ENCODE measurements at places on chromosomes 13 and 19.
A peak's percentile ranks its signal among the peaks of the same experiment; 100 is the strongest.

DNA sequence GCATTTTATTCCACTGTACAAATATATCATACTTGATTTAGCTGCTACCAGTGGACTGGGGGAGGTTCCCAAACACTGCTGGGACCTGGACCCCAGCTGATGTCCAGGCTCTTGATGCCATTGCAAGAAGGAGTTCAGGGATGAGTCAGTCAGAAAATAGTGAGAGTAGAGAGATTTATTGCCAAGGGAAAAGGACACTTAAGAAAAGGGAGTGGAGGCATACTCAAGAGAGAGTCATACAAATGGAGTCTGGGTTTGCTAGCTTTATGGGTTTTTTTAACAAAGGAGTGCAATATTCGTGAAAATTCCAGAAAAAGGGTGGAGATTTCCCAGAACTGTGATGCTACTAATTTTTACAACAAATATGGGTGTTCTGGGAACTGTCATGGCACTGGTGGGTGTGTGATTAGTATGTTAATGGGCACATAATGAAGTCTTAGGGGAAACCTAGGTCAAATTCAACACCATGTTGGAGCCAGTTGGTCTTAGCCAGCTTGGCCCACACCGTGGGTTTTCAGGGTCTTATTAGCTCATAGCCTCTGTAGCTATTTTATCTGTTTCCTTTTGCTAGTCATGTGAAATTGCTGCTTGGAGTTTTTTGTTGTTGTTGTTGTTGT is 36.2 kb downstream of the GPC6 start:
- no peak for DNase-seq

GRCh38 chr19:13095393-13095784 is 7.3 kb downstream of the LYL1 start:
- DNase-seq = no peak

- no peak for DNase-seq
These were observed 6.4 kb upstream of the ZNF841 start for GRCh38 chr19:52101866-52102562.

- no peak for DNase-seq
These were observed 27.7 kb upstream of the POU4F1 start for GRCh38 chr13:78631077-78631476.

- no peak for DNase-seq
These were observed 298.8 kb downstream of the SHISA2 start for GRCh38 chr13:25752957-25753551.

GRCh38 chr19:56980906-56981305 is 138.9 kb upstream of the USP29 start:
- no peak for DNase-seq

DNA sequence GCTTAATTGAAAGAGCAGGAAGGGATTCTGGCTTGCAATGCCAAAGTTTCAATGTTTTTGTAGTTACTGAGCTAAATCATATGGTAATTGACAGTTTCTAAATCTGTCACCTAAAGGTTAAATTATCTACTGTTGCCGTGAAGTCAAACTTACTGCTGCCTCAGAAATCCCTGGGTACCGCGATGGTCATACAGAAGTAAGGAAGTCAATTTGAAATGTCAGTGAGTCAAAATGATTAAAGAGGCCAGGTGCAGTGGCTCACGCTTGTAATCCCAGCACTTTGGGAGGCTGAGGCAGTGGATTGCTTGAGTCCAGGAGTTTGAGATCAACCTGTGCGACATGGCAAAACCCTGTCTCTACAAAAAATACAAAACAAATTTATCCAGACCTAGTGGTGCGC is 48.8 kb upstream of the TPM4 start:
- DNase-seq = peak; percentile 19

DNA sequence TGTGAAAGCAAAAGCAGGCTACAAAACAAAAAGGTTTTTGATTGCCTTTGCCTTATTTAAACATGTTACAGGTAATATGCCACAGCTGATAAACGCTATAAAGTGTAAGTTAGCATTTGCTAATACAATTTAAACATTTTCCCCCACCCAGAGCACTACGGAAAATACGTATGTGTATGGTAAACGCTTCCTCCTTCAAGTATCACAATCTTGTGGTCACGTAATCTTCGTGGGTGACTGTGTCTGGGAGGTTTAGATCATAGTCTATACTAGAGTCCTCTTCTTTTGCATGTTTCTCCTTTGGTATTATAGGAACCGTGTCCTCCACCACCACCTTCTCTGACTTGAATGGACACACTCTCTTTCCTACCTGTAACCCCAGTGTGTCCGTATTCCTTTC is 38.1 kb upstream of the POSTN start:
- DNase-seq = no peak

DNA sequence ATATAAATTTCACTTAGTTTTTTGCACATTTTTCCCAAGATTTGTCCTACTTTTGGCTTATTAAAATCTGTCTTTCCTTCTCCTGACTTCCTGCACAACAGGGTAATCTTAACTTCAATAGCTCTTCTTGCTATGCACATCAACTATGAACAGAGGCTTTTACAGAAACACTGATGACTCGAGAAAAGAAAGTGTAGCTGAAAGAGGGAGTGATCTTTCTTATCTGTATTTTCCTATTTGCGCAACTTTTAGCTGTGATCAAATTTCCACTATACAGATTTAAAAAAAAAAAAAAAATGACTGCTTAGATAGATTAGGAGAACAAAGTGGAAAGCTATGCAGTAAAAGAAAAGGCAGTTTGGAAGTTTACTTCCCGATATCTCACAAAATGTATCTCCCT is 406.9 kb downstream of the LIG4 start:
- DNase-seq = no peak

DNA sequence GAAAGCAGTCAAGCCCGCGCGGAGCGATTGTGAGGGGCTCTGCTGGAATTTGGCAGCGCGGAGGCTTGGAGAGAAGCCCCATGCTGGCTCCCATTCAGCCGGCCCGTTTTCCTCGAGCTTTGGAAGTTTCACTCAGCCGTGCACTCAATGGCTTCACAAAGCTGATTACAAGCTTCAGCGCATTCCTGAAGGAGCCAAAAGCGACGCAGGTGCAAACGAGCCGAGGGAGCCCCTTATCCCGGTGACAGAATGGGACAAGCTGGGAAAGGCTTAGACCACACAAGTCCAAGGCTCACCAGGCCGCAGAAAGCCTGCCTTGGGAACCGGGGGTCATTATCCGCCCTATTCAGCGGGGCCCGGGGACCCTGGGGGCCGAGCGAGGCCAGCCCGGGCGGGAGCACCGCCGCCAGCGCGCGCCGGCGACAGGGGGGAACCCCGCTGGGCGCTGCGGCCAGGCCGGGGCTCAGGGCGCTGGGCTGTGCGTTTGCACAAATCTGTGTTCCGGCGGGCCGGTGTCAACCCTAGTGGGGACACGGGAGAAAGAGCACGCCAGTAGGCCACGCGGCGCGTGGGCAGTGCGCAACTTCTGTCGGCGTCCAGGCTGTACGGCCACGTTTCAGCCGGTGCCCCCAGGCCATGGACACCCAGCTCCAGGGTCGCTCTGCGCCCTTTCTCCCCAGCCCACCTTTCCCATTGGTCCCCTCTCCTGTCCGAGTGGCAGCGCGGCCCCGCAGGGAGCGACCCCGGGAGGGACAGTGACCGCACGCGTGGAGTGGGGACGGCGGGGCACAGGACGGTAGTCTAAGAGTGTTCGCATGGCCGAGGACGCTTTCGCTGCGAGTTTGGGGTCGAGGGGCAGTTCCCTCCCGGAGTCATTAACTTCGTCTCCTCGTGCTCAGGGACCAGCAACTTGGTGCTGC is 37.3 kb downstream of the SOX1 start:
- no peak for DNase-seq

- DNase-seq = no peak
These were observed 379.6 kb downstream of the SLITRK6 start for GRCh38 chr13:85419611-85420010.

DNA sequence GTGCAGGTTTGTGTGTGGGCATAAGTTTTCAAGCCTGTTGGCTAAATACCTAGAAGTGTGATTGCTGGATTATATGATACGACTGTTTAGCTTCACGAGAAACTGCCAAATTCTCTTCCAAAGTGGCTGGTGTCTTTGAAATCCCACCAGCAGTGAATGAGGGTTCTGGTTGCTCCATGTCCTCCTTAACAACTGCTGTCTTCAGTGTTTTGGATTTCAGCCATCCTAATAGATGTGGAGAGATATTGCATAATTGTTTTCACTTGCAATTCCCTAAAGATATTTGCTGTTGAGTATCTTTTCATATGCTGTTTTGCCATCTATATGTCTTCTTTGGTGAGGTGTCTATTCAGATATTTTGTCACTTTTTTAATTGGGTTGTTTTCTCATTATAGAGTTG is 390.5 kb downstream of the ZNF536 start:
- no peak for DNase-seq

GRCh38 chr19:6041071-6041470 is 63.1 kb upstream of the RANBP3 start:
- no peak for DNase-seq

GRCh38 chr19:43695985-43696704 is 19.7 kb upstream of the IRGC start:
- no peak for DNase-seq

GRCh38 chr13:52158629-52159158 is 703 bp downstream of the NEK3 start:
- no peak for DNase-seq

- DNase-seq = no peak
These were observed 43.7 kb downstream of the ZNF557 start for GRCh38 chr19:7113233-7113632.

GRCh38 chr19:543910-544608 is at the start of gene GZMM:
TSS of gene GZMM (plus strand) at chr19:544053. CDS start at chr19:544072, 19 bp downstream.
- peak; percentile 68 for DNase-seq

DNA sequence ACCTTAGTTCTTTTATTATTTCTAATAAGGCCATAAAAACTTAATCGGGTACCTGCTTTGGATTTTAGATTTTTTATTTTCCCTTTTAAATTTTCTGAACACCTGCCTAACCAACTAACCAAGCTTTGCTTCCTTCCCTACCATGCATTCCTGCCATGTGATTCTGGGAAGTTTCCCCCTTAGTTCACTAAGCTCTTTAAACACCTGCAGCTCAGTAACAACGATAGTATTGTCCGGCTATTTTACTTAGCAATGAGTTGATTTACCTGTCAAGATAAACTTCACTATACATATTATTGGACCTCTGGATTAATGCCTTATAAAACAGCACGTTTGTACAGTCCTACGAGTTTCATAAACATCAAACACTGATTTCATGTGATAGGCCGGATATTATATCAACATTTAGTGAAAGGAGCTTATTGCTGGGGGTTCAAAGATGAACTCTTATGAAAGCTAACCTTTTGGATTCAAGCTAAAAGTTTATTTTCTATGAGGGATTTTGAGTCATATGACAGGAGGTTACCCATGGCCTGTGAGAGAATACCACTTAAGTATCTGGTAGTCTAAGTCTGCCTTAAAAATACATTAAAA is 81.0 kb upstream of the STARD13 start:
- no peak for DNase-seq

- no peak for DNase-seq
These were observed 52.8 kb downstream of the RUBCNL start for GRCh38 chr13:46334035-46334822.

- no peak for DNase-seq
These were observed 44.2 kb upstream of the HOMER3 start for GRCh38 chr19:18985257-18985656.

DNA sequence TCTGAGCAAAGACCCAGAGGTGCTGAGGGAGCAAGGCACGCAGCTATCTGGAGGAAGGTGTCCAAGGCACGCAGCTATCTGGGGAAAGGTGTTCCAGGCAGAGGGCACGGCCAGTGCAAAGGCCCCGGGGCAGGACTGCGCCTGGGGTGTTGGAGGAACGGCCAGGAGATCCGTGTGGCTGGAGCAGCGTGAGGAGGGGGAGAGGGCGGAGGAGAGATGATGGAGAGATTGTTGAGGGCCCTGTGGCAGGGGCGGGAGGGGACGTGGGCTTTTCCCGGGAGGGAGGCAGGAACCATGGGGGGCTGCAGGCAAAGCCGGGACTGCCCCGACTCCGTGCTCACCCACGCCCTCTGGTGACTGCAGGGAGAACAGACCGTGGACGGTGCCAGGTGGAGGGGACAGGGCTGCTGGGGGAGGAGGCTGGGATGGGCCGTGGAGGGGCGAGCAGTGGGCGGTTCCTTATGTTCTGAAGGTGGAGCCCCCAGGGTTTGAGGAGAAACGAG is 13.3 kb upstream of the MISP start:
- DNase-seq = peak; percentile 57

DNA sequence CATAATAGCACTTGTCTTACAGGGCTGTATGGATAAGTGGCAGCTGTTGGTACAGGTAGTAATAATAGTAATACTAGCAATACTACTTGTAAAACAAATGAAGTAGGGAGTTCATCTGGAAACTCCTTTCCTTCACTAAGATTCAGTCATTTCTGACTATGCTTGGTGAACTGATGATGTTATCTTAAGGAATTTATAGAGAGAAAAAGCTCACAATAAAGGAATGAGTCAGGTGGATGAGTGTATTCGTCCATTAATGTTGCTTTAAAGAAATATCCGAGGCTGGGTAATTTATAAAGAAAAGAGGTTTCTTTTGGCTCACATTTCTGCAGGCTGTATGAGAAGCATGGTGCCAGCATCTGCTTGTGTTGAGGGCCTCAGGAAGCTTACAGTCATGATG is 477.3 kb downstream of the KLF12 start:
- no peak for DNase-seq

DNA sequence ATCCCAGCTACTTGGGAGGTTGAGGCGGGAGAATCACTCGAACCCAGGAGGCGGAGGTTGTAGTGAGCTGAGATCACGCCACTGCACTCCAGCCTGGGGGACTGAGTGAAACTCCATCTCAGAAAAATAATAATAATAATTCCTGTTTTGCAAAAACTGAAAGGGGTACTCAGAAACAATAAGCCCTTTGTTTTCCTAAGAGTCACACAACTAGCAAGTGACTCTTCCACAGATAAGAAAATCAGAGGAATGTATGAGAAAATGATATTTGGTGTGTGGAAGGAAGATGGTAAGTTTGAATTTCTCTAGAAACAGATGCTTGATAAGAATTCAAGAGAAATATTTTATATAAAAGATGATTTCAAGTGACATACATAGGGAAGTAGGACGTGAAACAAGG is 35.1 kb downstream of the SYDE1 start:
- DNase-seq = no peak

DNA sequence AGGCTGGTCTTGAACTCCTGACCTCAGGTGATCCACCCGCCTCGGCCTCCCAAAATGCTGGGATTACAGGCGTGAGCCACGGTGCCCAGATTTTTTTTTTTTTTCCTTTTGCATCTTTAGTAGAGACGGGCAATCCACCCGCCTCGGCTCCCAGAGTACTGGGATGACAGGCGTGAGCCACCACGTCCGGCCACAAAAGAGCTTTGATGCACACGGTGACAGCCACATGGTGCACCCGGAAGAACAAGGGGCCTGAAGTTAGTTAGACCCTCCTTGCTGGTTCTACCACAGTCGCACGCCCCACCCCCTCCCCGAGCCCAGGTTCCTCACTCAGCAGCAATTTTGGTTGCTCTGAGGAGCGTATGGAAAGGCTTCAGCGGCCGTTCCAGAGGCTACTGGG is 54.2 kb upstream of the USE1 start:
- DNase-seq = no peak

GRCh38 chr13:31797154-31797775 is 57.9 kb downstream of the RXFP2 start:
- no peak for DNase-seq

GRCh38 chr13:93108111-93108601 is 118.5 kb upstream of the GPC6 start:
- no peak for DNase-seq

- DNase-seq = peak; percentile 53
These were observed 15.3 kb downstream of the IZUMO2 start for GRCh38 chr19:50147462-50148423.

- no peak for DNase-seq
These were observed 12.2 kb upstream of the MLLT1 start for GRCh38 chr19:6292006-6292405.

Data from activated CD4-positive, CD25-positive, alpha-beta regulatory T cell treated with anti-CD3 and anti-CD28 coated beads, Interleukin-2, amount 50 U/mL, for 72 hours (primary cell).